ENCODE measurements at places on chromosomes 11 and 22.

GRCh38 chr11:13781153-13781552 is 112.7 kb downstream of the FAR1 start:
- no peak for DNase-seq

DNA sequence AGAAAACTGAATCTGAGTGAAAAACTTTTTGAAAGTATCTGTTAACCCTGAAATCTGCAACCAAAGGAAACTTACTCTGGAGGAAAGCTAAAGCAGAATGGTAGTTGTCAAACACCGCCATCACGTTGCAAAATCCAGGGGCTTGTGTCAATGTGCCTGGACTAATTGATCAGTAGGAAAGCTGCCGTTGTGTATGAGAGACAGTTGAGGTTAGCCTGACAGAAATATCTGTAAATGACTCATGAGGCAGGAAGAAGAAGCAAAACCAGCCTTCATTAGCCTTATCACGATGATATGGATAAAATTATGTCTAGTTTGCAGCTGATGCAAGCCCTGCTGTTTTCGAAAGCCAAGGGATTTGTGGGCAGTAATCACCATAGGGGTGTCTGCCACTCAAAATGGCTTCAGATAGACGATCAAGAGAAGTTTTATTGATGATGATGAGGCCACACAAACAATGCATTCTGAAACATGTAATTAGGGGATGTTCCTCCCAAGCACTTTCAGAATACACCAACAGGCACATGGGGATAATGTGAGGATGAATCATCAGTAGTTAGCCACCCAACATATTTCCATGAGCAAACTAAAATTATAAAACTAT is 8.9 kb downstream of the SCGB1A1 start:
- peak; percentile 61 for DNase-seq

GRCh38 chr11:1691878-1692707 is 4.9 kb upstream of the KRTAP5-6 start:
- DNase-seq = no peak

DNA sequence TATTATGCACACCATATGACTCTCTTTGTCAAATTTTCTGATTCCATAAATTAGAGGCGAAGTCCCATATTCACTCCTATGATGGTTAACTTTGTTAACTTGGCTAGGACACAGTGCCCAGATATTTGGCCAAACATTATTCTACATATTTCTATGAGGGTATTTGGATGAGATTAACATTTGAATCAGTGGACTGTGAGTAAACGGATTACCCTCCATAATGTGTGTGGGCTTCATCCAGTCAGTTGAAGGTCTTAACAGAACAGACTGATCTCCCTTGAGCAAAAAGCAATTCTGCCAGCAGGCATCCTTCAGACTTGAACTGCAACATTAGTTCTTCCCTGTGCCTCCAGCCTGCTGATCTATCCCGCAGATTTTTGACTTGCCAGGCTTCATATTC is 69.9 kb downstream of the FZD4 start:
- no peak for DNase-seq

GRCh38 chr22:50516068-50516467 is 8.0 kb downstream of the NCAPH2 start:
- DNase-seq = no peak

- DNase-seq = no peak
Observed at GRCh38 chr11:64115531-64116522, 50.1 kb downstream of the MACROD1 start.

GRCh38 chr22:20087319-20088262 is 7.5 kb downstream of the DGCR8 start:
- no peak for DNase-seq

GRCh38 chr11:115459563-115459962 is 44.7 kb downstream of the CADM1 start:
- DNase-seq = no peak

GRCh38 chr11:124170801-124171586 is 12.2 kb upstream of the OR10D3 start:
- no peak for DNase-seq

- DNase-seq = no peak
Observed at GRCh38 chr22:36185828-36186624, 15.6 kb downstream of the APOL4 start.

DNA sequence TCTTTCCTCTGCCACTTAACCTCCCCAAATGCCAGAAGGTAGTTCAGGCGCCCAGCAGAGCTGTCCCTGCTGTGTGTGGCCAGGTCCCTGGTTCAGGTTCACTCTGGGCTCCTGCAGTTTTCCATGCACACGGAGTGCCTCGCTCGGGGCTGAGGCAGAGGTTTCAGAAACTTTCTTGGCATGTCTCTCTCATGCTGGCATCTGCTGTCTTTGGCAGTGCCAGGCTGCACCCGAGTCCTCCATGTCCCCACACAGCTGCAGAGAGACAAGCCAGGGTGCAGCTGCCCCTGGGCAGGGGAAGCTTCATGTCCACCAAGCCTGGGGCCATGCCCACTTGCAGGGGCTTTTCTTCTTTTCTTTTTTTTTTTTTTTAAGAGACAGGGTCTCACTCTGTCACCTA is 7.0 kb upstream of the NEFH start:
- no peak for DNase-seq

DNA sequence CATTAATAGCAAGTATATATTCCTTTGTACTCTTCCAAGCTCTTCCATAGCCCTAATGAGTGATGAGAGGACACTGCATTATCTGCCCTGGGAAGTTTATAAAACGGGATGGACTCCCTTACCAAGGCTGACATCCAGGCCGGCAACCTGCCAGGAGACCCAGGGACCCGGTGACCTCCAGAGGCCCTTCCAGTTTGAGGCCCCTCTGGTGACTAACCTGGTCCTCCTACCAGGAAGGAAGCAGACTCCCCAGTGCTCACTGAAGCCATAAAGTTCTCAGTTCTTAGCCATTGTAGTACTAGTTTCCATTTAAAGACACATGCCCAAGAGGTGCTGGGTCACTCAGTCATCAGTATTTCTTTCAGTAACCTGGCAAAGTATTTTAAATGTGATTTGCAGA is 345.4 kb downstream of the TENM4 start:
- DNase-seq = no peak

GRCh38 chr22:26835929-26836528 is 178.6 kb downstream of the MIAT start:
- DNase-seq = peak; percentile 63
